ENCODE measurements at places on chromosomes 3 and 15.

DNA sequence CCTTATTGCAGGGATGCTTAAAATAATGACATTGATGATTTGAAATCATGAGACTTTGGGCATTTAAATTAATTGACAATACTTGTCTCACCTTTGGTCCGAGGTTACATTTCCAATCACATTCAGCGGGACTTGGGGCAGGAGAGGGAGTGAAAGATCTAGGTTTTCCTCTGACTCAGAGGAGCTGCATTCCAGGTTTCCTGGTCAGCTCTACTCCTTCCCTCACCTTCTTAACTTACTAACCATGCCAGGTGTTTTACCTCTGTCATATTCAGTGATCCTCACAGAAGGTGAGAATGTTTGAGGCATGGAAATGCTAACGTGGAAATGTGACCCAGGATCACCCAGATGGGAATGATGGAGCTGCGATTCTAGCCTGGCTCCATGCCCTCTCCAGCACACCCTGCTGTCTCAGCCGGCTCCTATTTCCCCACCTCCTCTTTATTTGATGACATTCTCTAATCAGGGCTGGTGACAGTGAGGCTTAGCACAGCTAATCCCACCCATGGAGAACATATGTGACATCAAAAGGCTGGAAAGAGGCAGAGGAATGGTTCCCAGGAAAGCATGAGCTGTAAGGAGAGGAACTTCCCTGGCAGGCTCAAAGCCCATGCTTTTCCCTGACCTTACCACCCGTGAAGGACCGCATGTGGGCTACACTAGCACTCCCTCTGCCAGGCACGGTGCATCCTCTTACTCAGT, 38.7 kb downstream of the THSD4 start:
- DNase-seq: no peak

DNA sequence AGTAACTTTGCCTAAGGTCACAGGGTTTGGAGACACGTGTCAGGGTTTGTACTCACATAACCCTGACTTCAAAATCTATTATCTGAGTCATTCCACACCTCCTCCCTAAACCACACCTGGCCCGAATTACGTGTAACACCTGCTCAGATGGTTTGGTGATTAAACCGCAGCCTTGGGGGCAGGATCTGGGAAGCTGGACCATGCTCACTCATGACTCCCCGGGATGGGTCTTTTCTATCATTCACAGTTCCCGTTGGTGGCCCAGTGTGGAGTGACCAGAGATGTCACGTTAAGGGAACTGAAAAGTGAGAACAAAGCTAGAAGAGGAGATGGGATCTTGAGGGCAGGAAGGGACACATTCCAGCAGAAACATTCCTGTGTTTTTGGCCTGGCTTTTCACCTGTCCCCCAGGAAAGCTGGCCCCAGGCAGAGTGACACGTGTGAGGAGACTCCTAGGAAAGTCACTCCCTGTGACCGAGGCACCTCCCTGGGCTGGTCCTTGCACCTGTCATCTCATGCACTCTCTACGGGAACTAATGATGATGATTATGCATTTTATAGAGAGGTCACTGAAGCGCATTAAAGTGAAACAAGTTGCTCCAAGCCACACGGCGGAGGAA, 75.4 kb upstream of the POMGNT2 start:
- DNase-seq: no peak

DNA sequence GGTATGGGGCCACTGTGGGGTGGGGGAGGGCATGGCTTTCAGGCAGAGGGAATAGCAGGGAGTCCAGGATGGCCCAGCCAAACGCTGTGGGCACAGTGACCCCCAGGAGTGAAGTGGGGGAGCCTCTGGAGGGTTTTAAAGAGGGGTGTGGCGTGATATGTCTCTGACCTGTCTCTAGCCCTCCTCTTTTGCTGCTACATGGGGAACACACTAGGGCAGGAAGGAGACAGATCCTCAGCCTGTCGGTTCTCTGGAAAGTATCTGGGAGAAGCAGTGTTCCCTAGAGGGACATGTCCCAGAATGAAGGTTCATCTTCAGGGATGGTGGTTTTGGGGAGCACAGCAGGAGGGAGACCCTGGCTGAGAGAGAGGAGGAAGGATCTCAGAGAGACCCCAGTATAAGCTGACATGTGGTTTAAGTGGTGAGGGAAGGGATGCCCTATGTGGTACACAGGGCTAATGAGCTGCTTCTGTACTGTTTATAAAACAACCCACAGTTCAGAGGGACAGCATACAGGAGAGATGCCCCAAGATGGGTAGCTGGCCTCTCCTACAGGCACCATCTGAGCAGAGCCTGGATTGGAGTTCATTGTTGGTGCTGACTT, 37.7 kb downstream of the TRIM71 start:
- DNase-seq: no peak

- no peak for DNase-seq
Observed at GRCh38 chr3:30774062-30774461, 120.4 kb downstream of the GADL1 start.

DNA sequence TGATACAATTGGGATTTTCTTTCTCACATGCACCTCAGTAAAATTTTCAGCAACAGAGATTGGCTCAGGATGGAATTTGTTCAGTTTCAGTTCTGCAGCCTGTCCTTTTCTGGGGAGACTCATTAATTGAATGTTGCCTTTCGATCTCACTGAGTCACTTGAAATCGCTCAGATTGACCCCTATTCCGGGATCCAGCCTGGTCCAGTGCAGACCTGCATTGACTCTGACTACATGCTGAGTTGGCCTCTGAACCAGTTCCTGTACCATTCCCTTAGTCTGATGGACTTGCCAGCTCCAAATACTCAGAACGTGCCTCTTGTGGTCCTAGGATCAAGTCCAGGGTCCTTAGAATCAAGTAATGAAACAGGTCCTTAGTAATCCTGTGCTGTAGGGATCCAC, 9.4 kb downstream of the IGF1R start:
- DNase-seq: no peak

DNA sequence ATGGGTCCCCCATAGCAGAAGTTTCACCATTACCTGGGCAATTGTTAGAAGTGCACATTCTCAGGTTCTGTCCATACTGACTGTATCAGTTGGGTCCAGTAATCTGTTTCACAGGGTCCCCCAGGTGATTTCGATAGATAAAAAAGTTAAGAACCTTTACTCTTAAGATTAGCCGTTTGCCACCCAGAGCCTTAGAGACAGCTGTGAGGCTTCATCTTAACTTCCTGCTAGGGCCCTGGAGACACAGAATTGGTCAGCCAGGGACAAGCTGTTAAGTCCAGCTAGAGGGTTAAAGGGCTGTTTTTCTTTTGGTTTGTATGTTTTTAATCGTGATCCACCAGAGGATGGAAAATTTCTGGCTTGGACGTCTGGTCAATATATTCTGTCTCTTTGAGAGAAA, 6.7 kb downstream of the FAM162A start:
- DNase-seq: no peak

GRCh38 chr3:186849374-186849975, 7.0 kb downstream of the ADIPOQ start:
- DNase-seq: no peak

- DNase-seq: no peak
Observed at GRCh38 chr3:170002879-170003278, 34.9 kb upstream of the GPR160 start.

- DNase-seq: no peak
Observed at GRCh38 chr15:84773716-84774115, 25.3 kb downstream of the ZNF592 start.

GRCh38 chr15:23403550-23403949, 43.5 kb downstream of the GOLGA6L2 start:
- no peak for DNase-seq

GRCh38 chr15:79206940-79207339, 75.6 kb upstream of the ANKRD34C start:
- DNase-seq: no peak

GRCh38 chr15:93088981-93089726, at the start of gene RGMA:
Gene RGMA, minus strand, starts transcription at chr15:93089211. Its CDS starts 279 bp downstream, at chr15:93088932.
- DNase-seq: peak; percentile 76

GRCh38 chr3:182919866-182920357, 60.4 kb downstream of the DCUN1D1 start:
- no peak for DNase-seq
